ENCODE measurements at places on chromosomes 1 and 21.

DNA sequence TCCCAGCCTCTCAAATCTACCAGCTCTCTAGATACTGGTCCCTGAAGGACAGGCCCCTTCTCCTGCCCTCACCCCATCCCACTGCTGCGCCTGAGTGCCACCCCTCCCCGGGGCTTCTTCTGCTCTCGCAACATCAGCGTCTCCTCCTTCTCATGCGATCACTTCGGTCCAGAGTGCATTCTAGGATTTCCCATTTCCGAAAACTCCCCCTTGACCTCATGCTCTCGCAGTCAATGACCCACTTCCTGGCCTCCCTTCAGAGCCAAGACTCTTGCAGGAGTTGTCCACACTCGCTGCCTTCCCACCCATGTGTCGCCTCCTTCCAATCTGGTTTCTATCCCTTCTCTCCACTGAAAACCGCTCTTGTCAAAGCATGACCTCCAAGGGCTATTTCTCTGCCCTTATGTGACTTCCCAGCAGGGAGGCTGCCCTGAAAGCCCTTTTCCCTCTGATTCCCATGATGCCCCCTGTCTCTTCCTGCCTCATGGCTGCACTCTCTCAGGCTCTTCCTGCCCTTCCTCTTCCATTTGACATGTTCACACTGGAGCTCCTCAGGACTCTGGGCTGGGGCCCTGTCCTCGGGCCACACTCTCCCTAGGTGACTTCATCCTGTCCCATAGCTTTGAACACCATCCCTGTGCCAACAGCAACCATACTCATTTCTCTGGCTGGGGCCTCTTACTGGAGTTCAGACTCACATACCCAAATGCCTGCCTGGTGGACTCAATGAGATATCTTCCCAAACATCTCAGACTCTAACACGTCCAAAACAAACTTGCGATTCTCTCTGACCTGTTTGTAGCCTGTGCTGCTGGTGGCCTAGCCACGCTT, 46.0 kb downstream of the LDLRAD2 start:
- DNase-seq = no peak

- DNase-seq = no peak
Measured at GRCh38 chr1:46774297-46774696, 24.5 kb upstream of the CYP4B1 start.

- DNase-seq = no peak
Measured at GRCh38 chr1:70979881-70980280, 67.7 kb downstream of the PTGER3 start.

- DNase-seq = no peak
Measured at GRCh38 chr1:30755334-30755733, 2.2 kb downstream of the LAPTM5 start.

- no peak for DNase-seq
Measured at GRCh38 chr1:226711976-226712741, 26.9 kb downstream of the ITPKB start.

DNA sequence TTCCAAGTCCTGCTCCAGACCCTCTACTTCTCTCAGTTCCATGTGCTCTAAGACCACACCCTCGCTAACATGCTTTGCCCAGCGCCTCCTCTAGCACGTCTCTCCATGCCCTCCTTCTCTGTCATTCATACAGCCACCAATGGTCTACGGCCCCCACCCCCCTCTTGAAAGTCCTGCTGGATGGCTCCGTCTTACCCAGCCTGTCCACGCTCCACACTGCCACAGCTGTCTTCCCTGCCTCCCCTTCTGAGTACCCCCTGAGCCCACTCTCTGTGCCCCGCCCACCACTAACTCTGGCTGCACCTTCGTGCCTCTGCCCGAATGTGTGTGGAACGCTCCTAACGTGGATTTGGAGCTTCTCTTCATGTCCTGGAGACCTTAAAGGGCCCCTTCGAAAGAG, 244.6 kb downstream of the TRABD2B start:
- DNase-seq = no peak

DNA sequence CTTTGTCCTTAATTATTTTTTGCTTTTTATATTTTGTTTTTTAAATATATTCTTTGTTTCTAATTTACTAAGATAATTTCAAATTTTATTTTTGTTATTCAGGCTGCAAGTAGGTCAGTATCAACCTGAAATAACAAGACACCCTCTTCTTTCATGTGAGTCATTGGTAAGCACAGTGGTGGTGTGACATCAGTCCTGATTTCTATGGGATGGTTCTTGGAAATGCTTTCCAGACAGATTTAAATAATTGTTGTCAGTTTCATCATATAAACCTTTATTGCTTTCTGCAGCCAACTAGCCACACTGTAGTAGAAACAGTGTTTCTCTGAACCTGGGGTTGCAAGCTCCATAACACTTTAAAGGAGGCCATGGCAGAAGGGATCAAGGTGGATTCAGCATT, 157.5 kb upstream of the C21orf91 start:
- DNase-seq = no peak

- no peak for DNase-seq
Measured at GRCh38 chr1:212125654-212126053, 90.1 kb downstream of the DTL start.

DNA sequence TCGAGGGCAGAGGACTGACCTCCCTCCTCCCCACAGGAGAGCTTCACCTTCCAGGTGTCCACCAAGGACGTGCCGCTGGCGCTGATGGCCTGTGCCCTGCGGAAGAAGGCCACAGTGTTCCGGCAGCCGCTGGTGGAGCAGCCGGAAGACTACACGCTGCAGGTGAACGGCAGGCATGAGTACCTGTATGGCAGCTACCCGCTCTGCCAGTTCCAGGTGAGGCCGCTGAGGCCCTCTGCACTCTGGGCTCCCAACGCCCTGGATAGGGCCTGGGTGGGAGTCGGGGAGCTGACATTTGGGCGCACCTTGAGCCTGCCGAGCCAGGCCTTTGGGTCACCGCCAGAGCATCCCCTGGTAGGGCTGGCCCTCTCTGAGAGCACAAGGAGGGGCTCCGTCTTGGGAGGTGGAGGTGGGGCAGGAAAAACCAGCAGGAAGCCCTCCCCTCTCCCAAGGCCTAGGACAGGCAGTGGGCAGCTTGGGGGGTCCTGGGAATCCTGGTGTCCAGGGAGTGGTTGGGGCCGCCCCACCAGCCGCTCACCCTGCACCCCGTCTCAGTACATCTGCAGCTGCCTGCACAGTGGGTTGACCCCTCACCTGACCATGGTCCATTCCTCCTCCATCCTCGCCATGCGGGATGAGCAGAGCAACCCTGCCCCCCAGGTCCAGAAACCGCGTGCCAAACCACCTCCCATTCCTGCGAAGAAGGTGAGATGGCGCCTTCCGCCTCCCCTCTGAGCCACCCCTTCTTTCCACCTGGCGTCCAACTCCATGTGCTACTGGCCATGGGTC, 65.1 kb downstream of the PIK3CD start:
- no peak for DNase-seq

DNA sequence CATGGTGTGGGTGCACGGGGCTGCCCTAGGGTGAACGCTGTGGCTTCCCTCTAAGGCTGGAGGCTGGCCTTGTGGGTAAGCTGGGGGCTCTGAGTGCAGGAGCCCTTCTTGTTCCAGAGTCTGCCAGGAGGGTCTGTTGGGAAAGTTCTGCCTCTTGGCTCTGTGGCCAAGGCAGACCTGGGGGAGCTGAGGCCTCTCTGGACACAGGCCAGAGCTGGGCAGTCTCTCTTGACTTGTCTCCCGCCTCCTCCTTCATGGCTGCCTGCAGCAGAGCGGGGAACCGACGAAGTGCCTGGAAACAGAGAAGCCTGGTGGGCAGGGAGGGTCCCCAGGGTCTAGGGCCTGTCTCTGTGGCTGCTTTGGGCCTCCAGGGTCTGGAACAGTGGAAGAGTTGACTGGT, 30.3 kb upstream of the PEX10 start:
- DNase-seq = no peak

- DNase-seq = no peak
Measured at GRCh38 chr1:47013293-47013692, 10.2 kb upstream of the CYP4X1 start.

DNA sequence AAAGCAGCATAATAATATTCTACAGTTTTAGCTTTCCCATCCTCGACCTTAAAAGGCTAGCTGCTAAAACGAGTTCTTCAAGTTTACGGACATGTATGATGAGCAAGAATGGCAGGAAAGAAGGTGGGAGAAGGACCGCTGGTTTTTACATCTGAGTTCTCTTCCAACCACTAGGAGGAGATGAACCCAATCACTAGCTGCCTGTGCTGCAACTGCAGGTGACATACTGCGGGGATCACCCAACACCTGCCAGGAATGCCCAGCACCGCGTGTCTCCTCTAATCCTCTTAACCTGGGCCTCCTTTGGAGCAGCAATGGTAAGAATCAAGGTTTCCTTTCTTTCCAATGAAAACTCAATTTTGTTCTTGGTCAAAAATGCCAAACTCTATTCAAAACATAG, 23.5 kb downstream of the TOR3A start:
- no peak for DNase-seq

- no peak for DNase-seq
Measured at GRCh38 chr1:199854686-199855321, 172.7 kb upstream of the NR5A2 start.

DNA sequence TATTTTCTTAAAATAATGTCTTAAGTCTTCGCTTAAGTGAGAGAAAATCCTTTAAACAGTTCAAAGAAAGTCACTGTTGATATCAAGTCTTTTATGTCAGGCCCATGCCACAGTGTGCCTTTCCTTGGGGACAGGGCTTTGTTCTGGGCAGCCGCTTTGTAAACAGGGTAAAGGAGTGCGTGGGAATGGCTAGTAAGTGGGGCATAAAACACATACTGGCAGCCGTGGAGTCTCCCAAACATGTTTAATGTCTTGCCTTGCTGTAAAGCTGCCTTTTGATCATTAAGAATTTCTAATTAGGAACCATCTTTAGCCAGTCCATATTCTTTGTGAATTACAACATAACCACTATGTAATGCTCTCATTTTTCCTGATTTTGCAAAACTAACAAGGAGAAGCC, 99.7 kb downstream of the PHTF1 start:
- no peak for DNase-seq

GRCh38 chr1:52635321-52636089, 2.5 kb downstream of the SHISAL2A start:
- DNase-seq = no peak

DNA sequence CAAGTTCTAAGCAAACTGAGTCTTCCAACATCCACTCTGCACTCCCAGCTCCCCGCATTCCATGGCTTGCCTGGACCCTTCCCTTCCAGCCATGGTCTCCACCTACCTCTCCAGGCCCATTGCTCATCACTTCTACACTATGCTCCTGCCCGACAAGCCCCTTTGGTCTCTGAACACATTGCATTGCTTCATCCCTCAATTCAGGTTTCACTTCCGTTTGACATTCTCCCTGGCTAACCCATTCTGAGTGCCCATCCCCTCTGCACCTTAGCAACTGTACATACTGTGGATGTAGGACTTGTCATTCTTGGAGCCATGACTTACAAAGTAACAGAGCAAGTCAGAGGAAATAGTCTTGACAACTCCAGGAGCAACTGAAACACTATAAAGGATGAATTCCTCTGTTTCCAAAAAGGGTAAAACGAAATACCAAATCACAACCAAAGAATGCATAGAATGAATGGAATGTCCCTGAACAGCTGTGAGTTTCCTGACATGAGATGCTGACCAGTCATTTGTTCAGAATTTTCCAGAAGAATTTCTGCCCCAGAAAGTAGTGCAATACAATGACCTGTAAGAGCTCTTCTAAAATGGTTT, 66.7 kb downstream of the KCNJ6 start:
- DNase-seq = no peak

GRCh38 chr1:202811296-202812175, 782 bp downstream of the PCAT6 start:
- DNase-seq = no peak

- no peak for DNase-seq
Measured at GRCh38 chr21:38341546-38342012, 84.8 kb downstream of the KCNJ15 start.

GRCh38 chr1:201982082-201982622, 296 bp upstream of the RNPEP start:
- peak; percentile 43 for DNase-seq

GRCh38 chr1:232628335-232629249, 1.3 kb downstream of the SIPA1L2 start:
- no peak for DNase-seq

DNA sequence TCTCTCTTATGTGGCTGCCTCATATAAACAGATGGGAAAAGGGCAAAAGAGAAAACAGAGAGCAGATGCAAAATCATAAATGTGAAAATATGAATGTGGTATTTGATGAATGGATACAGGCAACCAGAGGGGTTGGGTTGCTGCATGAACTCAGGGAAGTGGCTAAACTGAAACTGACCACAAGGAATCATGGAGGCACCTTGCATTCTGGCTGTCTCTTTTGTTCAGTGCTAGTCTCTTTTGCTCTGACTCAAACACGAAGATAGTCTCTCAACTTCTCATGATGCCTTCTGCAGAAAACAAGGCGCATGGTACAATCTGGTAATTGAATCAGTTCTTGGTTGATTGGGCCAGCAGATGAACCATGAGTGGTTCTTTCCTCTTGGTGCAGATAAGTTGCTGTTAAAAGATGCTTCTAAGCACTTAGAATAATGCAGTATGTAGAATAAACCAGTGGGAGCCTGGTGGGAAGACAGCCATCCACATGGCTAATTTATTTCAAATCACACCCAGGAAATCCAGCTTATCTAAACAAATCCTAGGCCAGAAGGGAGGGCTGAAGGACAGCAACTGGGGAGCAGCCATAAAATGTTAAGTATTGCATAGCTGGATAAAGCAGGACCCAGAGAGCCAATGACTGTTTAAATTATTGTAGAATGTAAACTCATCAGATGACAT, 64.2 kb downstream of the HLX start:
- DNase-seq = no peak

DNA sequence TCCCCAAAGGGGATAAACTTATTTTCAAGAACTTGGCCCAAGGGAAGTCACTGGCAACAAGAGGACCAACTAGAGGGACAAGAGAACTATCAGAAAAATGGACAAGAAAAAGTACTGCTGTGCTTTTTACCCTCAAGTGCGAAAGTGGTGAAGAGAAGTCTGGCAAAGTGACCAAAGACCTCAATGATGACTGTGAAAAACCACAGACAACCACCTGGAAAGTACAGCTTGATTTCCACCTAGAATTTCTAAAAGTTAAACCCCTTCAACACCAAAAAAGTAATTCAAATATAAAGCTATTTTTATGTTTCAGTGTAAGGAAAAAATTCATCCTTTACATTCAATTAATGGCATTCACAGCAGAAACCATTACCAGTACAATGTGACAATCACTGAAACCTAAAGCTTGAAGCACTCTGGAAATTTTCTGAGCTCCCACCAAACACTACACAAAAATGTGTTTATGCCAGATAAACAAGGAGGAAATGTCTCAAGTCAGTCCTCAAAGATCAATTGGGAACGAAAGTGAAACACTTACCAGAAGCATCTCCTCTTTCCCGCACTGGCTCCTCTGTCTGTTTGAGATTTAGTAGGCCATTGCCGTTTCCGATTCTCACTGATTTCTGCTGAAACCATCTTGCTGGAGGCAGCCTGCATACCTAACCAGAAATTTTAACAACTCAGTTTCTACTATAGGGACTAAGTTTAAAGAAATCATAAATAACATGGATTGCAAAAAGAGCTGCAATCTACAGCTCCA, 8.3 kb downstream of the SDE2 start:
- no peak for DNase-seq

DNA sequence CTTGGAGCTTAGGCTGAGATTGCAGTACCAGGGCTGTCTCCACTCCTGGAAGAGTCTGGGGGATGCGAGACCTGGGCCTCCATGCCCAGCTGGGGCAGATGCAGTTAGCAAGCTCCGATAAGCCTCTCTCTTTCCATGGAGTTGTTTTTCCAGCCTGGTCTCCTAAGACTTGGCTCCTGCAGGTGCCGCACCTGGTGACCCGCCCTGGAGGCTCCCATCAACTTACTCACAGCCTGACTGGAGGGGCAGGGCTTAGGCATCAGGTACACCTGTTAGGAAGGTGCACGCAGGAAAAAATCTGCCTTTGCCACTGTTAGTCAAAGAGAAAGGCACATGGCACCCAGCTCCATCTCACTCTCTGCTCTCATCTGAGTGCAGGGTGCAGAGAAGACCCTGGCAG, 198.1 kb upstream of the TMEM51 start:
- DNase-seq = no peak
